NCI-H524 (cell line): ENCODE measurements at places on chromosomes 12 and 14.
A peak's percentile ranks its signal among the peaks of the same experiment; 100 is the strongest.

GRCh38 chr12:54017027-54017788, 8.4 kb downstream of the HOXC8 start:
- DNase-seq: peak; percentile 79

DNA sequence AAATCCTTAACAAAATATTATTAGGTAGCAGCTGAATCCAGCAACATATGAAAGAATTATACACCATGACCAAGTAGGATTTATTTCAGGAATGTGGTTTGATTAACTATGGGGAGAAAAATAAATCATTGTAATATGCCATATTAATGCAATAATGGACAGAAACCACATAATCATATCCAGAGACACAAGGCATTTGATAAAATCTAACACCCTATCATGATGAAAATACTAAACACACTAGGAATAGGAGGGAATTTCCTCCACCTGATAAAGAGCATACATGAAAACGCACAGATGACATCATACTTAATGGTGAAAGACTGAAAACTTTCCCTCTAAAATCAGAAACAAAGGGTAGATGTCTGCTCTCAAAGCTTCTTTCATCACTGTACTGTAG, 238.9 kb downstream of the PHLDA1 start:
- DNase-seq: no peak

- no peak for DNase-seq
Observed at GRCh38 chr12:89369166-89369565, 16.9 kb upstream of the DUSP6 start.

GRCh38 chr12:52149651-52150241, 42.1 kb downstream of the KRT80 start:
- no peak for DNase-seq

- no peak for DNase-seq
Observed at GRCh38 chr12:101468948-101469347, 6.2 kb upstream of the SPIC start.

GRCh38 chr14:105999361-106000028, 473.1 kb downstream of the TMEM121 start:
- no peak for DNase-seq

DNA sequence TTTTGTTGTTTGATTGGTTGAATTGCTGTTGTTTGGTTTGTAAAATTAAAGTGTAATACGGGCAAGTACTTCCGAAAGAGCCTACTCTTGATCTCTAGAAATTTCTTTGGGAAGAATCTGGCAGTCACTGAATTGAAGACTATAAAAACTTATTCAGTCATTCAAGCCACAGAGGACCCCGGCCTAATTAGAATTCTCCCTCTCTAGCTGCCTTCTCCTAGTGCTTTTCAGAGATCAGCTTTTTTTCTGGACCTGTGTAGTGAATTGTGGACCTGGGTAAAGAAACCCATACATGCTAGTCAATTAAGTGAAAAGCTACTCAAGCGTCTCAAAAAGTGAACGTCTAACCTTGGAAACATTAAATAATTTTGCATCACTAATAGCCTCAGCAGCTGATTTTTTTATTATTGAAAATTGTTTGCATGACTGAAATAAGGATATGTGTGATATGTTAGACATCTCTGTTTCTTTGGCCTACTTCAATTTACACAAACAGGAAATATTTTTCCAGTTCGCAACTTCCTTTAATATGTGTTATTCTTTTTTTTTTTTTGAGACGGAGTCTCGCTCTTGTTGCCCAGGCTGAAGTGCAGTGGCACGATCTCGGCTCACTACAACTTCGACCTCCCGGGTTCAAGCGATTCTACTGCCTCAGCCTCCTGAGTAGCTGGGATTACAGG, 27.2 kb downstream of the EFCAB11 start:
- no peak for DNase-seq

DNA sequence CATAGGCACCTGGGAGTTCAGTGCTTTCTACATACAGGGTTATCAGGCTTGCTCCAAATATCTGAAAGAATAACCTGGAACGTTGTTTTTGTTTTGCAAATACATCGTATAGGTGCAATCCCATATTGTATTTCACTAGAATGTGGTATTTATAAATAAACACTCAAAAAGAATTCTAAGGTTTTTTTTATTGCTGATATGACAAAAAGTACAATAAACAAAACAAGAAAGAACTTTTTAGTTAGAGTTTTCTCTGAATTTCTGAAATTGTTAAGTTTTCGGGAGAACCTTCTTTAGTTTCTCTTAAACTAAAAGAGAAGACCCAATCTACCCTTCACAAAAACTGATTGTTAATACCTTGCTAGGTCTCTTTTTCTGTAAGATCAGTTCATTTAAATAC, 225.8 kb downstream of the CCDC59 start:
- DNase-seq: no peak

- no peak for DNase-seq
Observed at GRCh38 chr12:49026678-49027480, 8.3 kb upstream of the PRKAG1 start.

GRCh38 chr12:25296381-25296780, 45.7 kb upstream of the KRAS start:
- DNase-seq: no peak

DNA sequence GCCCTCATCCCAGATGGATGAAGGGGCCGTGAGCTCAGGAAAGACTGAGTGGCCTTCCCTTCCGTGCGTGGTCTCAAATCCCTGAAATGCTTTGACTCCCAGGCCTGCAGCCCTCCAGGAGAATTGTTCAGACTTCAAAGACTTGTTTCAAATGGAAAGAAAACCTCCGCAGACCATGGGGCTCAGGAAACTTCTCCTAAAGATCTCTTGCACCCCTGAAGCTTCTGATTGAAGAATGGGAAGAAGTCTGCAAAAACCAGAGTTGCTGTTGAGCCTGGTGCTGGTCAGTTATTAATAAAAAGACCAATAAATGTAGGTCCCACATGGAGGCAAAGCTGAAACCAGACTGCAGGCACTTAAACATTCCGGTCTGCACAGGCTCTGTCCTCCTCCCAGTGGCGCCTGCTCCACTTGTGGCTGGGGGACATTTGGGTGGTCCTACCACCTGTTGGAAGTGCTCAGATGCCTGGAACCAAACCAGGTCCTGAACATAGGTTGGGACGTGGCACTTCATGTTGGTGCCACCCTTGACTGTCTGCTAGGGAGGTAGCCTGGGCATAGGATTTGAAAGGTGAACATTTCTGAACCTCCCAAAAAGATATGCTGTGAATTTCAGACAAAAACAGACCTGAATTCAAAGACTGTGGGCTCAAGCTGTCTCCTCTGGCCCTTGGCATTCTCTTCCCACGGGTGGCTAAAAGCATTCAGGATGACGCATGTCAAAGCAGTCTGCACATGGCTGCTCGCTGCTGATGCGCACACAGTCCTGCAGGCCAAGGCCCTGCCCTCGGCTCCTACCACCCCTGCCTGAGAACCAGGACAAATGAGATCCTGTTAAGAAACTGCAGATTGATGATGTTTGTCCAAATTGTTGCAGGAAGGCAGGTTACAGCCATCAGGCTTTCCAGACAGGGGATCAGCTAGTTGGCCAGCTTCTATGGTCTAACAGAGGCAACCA, 36.2 kb upstream of the MEG3 start:
- DNase-seq: no peak

DNA sequence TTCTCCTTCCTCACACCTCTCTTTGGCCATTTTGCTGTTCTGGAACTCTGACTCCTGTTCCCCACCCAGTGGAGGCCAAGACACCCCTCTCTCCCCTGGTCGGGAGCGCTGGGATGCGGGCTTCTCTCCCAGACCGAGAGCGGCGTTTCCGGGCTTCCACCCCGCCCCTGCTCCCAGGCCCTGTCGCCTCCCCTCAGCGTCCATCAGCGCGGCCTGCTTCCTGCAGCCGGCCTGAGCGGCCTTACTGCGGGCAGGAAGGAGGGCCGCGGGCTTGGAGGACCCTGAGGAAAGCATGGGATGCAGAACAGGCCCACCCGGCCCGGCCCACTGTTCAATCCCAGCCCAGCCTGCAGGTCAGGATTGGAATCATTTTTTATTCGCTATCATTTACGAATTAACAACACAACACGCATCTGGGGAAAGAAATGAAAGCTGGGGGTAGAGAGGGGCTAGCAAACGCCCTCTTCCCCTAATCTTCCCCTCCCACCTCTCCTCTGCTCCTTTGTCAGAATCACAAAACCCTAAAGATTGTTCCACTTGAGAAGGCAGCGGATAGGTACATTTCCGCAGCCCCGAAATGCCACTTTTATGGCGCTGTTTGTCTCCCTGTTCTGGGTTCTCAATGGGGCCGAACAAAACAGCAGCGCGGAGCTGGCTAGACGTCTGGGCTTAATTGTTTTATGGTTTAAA, 3.8 kb upstream of the HOXC8 start:
- DNase-seq: no peak

GRCh38 chr12:885701-886100, 63.8 kb downstream of the RAD52 start:
- no peak for DNase-seq

DNA sequence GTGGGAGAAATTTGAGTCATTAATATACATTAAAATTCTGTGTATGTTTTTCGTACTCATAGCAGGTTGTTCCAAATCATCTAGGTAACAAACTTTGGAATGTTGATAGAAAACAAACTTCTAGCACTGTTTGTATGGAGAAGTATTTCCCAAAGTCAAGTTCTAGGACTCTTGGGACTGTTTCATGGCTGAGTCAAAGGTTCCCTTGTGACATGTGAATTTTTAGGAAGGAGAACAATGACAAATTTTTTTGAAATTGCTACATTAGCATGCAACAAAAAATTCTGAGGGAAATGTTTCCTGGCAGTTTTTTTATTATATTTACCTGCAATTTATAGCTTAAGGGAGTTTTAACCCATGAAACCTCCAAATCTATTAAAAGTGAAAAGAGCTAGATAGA, 73.8 kb downstream of the RASSF8 start:
- no peak for DNase-seq
